ENCODE measurements at places on chromosomes 6 and 20. TPM values are rescaled to one million over a fixed set of nuclear protein-coding genes. Genes with fewer than 3 reads are reported as not detected.

The SLC52A3 gene
- 0.61 TPM for polyA plus RNA-seq

The ITCH gene
- polyA plus RNA-seq, result 26.6 TPM

The HAO1 gene
- not detected for polyA plus RNA-seq

The ARMH2 gene
- not detected for polyA plus RNA-seq

The ADGRF4 gene
- polyA plus RNA-seq, result not detected

The SNPH gene
- 9.3 TPM for polyA plus RNA-seq

The LGSN gene
- polyA plus RNA-seq, result not detected

The PLN gene
- 4.4 TPM for polyA plus RNA-seq

The CST2 gene
- not detected for polyA plus RNA-seq

The APCDD1L gene
- 5.4 TPM for polyA plus RNA-seq

The SOX12 gene
- 29.8 TPM for polyA plus RNA-seq

The TFAP2C gene
- polyA plus RNA-seq, result 0.31 TPM

The SYNDIG1 gene
- 4.1 TPM for polyA plus RNA-seq

The FRK gene
- 0.32 TPM for polyA plus RNA-seq

The TP53TG5 gene
- polyA plus RNA-seq, result 0.89 TPM

The RRBP1 gene
- polyA plus RNA-seq, result 109 TPM

The CNR1 gene
- polyA plus RNA-seq, result 0.41 TPM

The ESR1 gene
- polyA plus RNA-seq, result 2.5 TPM

The LY6G6C gene
- polyA plus RNA-seq, result 0.28 TPM

The GNAS-AS1 gene
- polyA plus RNA-seq, result 2.5 TPM

The MAN1A1 gene
- polyA plus RNA-seq, result 23.8 TPM

The RAET1G gene
- 0.54 TPM for polyA plus RNA-seq

The ASIP gene
- 0.68 TPM for polyA plus RNA-seq

The BPIFB6 gene
- polyA plus RNA-seq, result not detected

The MCCD1 gene
- polyA plus RNA-seq, result not detected

The HLA-DOB gene
- not detected for polyA plus RNA-seq

The BIRC7 gene
- not detected for polyA plus RNA-seq

The MAD2L1BP gene
- polyA plus RNA-seq, result 17.2 TPM

The SIM1 gene
- polyA plus RNA-seq, result 7.8 TPM

The RAMACL gene
- 0.46 TPM for polyA plus RNA-seq

The FLRT3 gene
- 6.0 TPM for polyA plus RNA-seq

The SALL4 gene
- 1.0 TPM for polyA plus RNA-seq

The DAAM2 gene
- polyA plus RNA-seq, result 43.2 TPM

The RNF5 gene
- 50.9 TPM for polyA plus RNA-seq

The SNAI1 gene
- 11.9 TPM for polyA plus RNA-seq

The C20orf96 gene
- polyA plus RNA-seq, result 11.1 TPM

The SLC17A3 gene
- polyA plus RNA-seq, result not detected

The GSTA3 gene
- polyA plus RNA-seq, result not detected

The APMAP gene
- polyA plus RNA-seq, result 47.5 TPM

The EDN3 gene
- 33.9 TPM for polyA plus RNA-seq

The GATA5 gene
- polyA plus RNA-seq, result 0.08 TPM

The BNIP5 gene
- 0.28 TPM for polyA plus RNA-seq

The CPNE5 gene
- 16.9 TPM for polyA plus RNA-seq

The MYLK2 gene
- 54.0 TPM for polyA plus RNA-seq

The ZNF831 gene
- polyA plus RNA-seq, result 0.31 TPM

The C6orf163 gene
- polyA plus RNA-seq, result 2.0 TPM

The C6orf15 gene
- polyA plus RNA-seq, result not detected

The IL20RA gene
- 40.5 TPM for polyA plus RNA-seq

The KCNG1 gene
- polyA plus RNA-seq, result 0.35 TPM

The USP49 gene
- polyA plus RNA-seq, result 6.9 TPM

The BPIFA1 gene
- polyA plus RNA-seq, result not detected

The PROKR2 gene
- polyA plus RNA-seq, result not detected

The PXDC1 gene
- polyA plus RNA-seq, result 19.6 TPM

The RALY gene
- 136 TPM for polyA plus RNA-seq

The ELOVL4 gene
- 1.4 TPM for polyA plus RNA-seq

The GPR6 gene
- not detected for polyA plus RNA-seq

The EPB41L1 gene
- 20.8 TPM for polyA plus RNA-seq

The KHDC1L gene
- not detected for polyA plus RNA-seq

The PLCB1 gene
- 15.9 TPM for polyA plus RNA-seq

All from hindlimb muscle (tissue), 1 donor.